AG10803 (cell line): ENCODE measurements at places on chromosomes 11 and 22.

DNA sequence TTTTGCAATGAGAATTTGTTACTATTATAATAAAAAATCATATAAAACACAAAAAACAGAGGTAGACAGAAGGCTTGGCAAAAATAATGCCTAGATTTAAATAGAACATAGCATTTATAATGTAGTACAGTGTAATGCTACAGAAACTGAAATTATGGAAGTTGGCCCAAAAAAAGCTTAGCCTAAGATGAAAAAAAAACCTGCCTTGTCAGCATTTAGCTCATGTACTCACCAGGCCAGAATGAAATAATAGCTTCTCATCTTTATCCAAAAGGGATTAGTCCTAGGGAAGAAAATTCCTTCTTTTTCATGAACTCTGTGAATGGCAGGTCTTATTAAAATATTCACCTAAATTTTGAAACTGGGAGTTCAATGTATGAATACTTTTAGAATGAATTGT, 951.1 kb downstream of the LRRC4C start:
- DNase-seq = no peak

DNA sequence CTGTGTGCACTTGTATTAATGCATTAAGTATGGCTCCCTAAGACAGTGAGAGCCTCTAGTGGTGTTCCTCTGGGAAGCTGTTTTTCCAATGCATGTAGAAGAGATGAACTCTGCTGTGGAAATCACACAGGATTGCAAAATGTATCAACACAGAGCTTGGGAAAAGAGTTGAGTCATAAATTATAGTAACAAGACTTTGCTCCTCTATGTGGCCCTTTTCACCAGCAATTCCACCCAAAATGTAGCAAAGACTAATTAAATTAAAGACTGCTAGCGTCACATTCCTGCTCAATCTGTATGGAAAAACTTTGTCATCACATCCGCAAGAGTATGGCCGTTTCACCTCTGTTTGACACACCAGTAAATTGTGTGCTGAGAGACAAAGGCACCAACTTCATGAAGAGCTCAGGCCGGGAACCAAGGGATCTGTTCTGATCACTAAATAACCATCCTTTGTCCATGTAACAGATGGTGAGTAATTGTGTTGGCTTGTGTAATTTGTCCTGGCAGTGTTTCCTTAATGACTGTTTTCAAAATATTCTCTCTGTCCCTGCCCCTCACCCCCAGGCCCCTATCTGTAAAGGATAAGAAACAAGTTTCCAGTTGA, 209.2 kb upstream of the SORL1-AS1 start:
- peak; percentile 91 for DNase-seq

GRCh38 chr11:117771841-117772240, 25.2 kb downstream of the DSCAML1 start:
- DNase-seq = no peak

DNA sequence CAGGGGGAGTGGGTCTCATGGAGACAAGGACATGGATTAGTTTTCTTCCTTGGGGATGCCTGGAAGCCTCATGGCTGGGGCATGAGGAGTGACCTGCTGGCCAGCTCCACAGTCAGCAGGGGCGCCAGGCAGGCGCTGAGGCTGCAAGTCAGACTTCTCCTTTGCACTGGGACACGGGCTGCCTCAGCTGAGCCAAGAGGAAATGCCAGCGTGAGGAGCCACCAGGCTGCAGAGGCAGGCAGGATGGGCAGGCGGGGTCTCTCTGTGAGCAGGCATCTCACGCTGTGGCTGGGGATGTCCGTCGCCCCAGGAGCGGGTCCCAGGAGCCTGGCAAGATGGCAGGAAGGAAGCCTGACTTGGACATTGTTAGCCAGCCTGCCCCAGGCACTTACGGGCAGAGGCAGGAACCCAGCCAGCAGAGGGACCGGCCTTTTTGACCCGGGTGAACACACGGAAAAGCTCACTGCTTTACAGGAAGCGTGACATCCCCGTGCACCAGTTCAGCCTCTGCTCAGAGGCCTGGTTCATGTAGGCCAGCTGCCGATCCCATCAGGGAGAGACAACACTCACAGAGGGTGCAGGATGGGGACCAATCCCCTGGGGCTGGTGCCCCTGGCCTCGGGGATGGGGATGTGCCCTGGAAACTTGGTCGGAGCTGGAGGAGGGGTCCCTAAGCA, 10.2 kb downstream of the GNB1L start:
- DNase-seq = peak; percentile 81

GRCh38 chr11:112769584-112769983, 191.6 kb upstream of the NCAM1 start:
- no peak for DNase-seq

DNA sequence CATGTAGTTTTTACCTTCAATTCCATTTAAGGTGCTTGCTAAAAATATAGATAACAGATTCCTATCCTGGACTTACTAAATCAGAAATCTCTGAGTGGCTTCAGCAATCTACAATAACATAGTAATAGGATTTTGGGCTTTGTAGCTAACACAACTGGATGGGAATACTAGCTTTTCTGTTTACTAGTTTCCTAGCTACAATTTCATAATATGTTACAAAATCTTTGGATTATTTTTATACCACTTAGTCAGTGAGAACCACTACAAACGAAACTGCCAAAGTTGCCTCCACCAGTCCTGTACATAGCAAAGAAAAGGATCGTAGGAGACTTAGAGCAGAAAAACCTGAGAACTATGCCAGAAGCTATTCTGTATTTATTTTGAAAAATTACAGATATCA, 87.7 kb upstream of the ANO3 start:
- peak; percentile 77 for DNase-seq

DNA sequence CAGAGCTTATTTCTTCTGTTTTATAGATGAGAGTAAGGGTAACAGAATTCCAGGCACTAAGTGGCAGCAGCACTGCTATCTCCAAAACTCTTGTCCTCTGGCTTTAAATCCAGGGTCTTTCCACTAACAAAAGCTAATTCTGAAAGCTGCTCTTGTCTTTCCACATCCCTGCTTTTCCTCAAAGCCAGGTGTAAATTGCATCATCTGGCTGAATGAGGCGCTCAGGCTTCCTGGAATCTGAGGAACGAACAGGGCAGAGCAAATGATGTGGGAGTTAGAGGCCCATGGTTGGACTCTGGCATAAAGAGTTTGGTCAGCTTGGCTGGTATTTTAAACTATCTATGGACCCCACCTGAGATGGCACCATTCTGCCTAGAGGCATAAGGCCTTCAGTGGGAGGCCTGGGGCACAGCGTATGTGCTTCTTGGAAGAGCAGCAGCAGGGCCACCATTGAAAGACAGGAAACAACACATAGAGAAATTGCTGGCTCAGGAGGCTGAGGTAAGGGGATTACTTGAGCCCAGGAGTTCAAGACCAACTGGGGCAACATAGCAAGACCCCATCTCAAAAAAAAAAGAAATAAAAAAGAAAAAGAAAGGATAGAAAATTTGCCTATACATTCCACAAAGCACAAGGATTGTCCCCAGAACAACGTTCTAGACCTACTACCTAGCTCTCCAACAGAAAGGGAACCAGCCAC, 1.9 kb downstream of the KCNJ5 start:
- DNase-seq = no peak

DNA sequence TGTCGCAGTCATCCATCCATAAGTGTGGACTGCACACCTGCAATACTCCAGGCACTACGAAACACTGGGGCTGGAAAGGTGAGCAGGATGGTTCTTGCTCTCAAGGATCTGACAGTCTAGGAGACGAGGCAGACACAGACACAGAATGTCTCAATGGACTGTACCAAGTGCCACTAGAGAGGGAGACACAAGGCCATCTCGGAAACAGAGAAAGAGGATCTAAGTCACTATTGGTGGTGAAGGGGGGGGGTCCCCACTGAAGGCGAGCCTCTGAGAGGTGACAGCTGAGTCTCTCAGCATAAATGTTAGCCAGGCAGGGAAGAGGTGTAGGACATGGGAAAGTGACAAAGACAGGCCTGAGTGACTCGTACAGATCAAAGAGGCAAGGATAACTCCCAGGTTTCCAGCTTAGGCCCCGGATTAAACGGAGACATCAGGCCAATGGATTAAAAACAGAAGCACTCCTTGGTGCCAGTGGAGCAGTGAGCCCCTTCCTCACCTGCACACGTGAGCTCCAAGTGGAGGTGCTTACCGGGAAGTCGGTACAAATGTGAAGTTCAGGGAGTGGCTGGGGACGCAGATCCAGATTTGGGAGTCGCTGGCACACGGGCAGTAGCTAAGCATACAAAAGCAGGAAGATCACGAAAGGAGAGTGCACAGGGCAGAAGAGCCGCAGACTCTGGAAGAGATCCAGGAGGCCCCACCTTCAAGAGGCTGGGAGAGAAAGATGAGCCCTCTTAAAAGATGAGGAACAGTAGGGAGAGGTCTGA, 117.2 kb downstream of the MICAL3 start:
- no peak for DNase-seq

DNA sequence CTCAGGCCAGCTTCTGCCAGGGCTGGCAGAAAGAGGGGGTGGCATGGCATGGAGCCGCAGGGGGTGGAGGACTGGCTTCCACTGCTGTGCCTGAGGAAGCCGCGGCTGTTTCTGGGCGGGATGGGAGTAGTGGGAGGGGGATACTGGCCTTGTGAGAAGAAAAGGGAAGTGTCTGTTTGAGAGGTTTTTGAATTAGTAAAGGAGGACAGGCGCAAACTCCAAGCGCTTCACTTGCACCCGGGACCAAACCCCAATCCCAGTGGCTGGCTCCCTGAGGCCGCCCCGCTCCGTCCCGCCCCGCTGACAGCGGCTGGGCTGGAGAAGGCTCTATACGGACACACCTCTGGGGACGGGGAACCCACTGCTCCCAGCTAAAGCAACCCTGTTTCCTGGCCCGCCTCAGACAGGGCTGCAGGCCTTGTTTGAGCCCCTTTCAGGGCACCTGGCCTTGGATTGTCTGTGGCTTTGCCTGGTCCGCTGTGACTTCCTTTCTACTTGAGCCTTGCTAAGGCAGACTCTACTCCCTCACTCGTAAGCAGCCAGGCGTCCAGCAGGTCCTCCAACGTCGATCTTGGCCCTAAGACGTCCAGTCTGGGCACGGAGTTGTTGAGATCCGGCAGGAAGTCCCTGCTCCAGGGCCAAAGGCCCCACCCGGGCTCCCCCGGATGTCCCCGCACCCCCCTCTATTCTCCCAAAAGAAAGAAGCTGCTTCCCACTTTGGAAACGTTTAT, 2.2 kb downstream of the APOA1 start:
- DNase-seq = no peak

DNA sequence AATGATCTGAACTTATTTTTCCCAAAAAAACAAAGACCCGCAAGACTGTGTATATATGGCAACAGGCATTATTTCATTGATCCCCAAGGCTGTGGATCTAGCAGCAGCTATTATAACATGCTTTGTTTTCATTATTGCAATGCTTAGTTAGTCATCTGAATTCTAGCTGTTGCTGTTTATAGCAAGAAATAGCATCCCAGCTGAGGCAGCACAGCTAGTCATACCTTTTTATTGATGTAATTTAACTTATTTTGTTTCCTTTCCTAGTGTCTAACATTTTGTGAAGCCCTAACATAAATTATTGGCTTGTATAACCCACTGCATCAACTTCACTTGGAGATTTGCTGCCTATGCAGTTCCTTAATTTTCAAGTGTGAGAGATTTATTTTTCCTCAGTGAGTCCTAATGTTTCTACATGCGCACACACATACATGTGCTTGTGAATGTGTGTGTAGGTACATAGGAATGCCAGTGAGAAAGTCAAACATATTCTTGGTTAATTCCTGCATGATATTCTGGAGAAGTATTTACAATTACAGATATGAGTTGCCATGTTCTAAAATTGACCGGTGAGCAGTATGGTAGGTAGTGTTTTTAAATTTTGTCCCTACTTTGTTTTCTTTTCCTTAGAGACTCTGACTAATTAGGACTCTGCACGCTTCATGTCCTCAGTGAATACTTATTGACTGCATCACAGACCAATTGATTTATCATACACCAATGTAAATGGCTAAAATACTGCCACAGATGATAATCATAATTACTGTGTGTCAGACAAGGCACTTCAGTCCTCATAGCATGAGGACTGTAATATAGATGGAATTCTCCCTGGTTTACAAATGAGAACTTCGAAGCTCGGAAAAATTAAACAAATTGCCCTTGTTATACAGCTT, 119.3 kb downstream of the WNT11 start:
- peak; percentile 67 for DNase-seq

- no peak for DNase-seq
Measured at GRCh38 chr11:69051381-69052342, 2.9 kb downstream of the TPCN2 start.

DNA sequence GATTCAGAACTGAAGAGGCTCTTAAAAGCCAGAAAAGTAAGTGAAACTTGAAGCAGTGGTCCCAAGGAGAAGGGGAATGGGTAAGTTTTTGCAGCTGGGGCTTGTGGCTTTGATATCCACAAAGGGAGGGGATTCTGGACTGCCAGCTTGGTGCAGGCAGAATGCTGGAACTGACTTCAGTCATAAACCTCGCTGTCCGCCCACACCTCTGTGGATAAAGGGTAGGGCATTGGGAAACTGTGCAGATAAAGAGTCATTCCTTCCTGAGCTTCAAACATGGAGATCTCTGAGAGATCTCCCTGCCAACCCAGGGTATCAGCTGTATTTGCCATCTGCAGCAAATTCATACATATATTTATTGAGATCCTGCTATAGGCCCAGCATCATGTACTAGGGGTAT, 124.3 kb upstream of the OR9Q1 start:
- no peak for DNase-seq

GRCh38 chr22:45381348-45381747, 32.1 kb downstream of the SMC1B start:
- DNase-seq = no peak

DNA sequence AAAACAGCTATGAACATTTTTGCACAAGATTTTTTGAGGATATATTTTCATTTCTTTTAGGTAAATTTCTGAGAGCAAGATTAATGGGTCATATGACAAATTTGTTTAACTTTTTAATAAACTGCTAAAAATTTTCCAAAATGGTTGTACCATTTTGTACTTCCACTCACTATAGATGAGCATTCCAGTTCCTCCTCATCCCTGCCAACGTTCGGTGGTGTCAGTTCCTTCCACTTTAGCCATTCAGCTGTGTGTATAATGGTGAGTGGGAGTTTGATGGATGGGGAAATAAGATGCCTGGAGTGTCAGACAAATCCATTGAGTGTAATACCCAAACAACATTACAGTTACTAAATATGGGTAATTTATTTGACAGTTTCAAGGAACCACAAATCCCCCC, 49.7 kb downstream of the MIAT start:
- DNase-seq = no peak
